ENCODE measurements at places on chromosomes 2 and 18.

GRCh38 chr2:8115966-8116365, 565.9 kb upstream of the ID2 start:
- DNase-seq, result no peak

DNA sequence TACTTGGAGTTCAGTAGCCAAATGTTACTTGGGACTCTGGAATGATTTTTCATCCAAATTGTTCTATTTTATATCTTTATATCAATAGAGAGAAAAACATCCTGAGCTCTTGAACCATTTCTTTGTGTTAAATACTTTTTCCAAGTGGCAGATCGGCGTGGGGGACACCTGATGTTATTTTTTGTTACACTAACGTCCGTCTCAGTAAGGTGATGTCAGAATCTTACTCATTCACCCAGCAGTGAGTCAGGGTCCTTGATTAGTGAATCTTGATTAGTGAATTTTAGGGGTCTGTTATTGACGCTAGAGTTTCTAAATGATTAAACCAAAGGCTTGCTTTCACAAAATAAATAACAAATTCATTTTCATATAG, 1.7 kb downstream of the MIB1 start:
- no peak for DNase-seq

DNA sequence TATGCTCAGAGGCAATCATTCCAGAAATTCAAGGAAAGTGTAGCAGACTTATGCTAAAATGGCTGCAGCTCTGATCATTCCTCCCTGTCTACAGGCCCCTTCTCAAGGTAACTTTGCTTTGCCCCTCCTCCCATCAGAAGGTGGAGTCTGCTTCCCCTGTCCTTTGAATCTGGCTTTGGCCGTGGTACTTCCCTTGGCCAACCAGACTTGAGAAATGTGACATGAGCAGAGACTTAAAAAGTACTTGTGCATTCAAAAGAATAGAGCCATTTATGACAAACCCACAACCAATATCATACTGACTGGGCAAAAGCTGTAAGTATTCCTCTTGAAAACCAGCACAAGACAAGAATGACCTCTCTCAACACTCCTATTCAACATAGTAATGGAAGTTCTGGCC, 59.5 kb upstream of the NCKAP5 start:
- DNase-seq, result no peak

- no peak for DNase-seq
Measured at GRCh38 chr18:57836557-57836956, 33.4 kb upstream of the ATP8B1 start.
